ENCODE measurements at places on chromosomes 2 and 18.

DNA sequence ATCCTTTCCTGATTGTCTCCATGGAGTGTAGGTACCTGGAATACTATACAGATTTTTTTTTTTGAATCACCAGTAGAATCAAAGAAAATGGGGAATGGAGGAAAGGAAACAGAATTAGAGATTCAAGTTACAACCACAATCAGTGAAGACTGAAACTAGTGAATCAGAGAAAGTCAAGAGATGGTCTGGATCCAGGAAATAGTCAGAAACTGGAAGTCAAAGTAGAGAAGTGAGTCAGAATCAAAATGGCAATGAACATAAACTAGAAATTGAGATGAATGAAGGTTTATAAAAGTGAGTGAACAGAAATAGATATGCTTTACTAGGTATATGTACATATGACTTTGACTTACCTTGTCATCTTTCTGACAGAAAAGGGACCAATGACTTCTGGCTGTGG lies 579.0 kb downstream of the PLCL1 start:
- peak; percentile 13 for DNase-seq

DNA sequence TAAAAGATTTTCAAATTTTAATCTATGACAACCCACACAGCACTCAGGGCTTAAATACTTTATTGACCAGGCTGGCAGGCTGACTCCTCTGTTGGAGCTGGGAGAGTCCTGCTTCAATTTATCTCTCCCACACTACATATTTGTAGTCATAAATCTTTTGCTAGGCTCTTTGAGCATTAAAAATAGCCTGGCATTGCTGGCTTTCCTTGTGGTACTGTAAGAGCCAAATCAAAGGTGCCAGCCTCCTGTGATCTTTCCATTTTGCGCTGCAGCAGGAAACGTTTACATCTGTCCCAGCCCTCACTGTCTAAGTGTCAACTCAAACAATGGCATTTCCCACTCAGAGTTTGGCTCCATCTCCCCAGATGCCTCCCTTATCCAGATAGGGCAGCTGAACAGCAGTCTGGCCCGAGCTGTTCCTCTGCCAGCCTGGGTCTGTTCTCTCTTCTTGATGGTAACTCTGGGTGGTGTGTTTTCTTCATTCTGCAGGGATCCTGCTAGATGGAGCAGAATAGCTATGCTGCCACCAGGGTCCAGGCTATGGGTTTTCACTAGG lies 62.1 kb downstream of the LRRTM1 start:
- DNase-seq, result no peak

- no peak for DNase-seq
Observed at GRCh38 chr2:226380679-226381078, 418.9 kb downstream of the IRS1 start.

- DNase-seq, result peak; percentile 9
Observed at GRCh38 chr2:24937236-24937635, 17.2 kb upstream of the ADCY3 start.

DNA sequence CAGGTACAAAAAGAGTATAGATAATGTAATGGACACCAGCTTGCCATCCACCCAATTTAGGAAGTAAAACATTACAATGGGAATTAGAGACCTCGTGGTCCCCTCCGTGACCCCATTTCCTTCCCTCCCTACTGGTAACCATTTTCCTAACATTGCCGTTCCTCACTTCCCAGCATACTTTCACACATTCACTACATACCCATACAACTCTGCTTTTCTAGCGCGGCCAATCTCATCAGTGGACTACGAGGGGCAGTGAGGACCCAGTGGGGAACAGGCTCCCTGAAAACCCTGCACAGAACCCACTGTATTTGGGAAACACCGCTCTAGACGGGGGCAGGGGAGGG lies 1.1 kb downstream of the ENOSF1 start:
- DNase-seq, result no peak

DNA sequence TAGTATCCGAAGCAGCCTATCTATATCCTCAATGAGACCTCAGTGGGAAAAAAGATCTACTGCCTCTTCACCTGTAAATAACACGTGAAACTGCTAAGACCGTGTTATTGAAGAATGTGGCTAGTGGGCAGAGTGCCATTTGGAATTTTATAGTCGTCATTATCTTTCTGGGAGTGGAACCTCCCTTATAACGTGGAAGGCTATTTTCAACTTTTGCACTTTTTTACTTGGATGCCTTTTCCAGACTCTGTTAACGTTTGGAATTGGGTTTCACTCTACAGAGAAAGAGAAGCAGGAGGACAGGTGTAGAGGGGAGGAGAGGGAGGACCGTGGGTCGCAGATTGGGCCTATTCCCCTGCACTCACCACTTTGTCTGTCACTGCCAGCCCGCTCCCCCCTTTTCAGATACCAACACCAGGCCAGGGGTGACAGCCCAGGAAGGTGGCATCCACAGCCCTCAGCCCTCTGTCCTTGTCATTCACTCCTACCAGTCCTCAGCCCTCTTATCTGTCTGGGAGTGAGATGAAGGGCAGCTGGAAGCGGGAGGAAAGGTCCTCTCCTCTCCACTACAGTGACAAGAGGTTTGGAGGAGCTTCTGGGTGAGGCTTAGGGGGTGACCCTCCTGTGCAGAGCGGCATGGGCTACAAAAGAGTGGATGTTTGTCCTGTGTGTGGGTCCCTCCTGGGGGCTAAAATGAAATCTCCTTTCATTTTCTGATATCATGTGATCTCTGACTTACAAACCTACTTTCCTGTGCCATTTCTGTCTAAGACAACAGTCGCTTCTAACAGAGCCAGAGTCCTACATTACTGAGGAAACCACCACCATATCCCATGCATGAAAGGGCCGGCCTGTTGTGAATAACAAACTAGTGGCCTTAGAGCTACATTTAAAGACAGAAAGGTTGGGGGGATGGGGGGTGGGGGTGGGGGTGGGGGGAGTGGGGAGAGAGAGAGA lies 23.9 kb upstream of the CEP68 start:
- DNase-seq, result no peak

- no peak for DNase-seq
Observed at GRCh38 chr2:105409717-105410116, 10.9 kb upstream of the FHL2 start.

GRCh38 chr2:234973008-234973407 lies 21.2 kb downstream of the SH3BP4 start:
- DNase-seq, result no peak

DNA sequence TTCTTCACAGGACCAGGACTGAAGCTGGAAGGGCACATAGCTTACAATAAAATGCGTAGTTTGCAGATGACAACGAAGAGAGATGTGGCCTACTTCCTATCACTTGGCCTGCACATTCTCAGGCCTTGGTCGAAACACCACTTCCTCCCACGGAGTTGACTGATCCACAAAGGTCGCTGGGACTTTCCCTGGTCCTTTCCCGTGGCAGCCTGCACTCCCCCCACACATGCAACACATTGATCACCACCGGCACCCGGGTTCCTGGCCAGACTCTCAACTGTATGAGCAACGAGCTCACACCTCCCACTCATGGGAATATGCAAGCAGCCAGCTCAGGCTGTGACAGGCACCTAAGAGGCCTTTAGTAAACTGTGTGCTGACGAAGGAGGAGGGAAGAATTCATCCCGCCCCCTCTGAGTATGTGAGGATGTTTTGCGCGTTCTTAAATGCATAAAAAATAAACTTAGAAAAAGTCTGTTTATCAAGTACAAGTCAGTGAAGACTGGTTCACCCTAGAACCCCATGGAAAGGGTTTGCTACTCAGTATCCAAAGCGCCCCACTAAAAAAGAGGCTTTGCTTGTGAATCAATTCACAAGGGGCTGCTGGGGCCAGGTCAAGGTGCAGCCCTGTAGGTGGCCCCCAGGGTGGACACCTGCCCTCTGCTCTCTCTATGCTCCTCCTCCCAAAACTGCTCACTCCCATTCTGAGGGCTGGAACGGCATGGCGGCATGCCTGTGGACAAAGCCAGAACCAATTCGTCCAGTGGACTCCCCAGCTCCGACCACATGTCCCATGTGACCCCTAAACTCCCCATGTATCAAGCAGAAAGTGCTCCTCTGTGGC lies 154.3 kb downstream of the EIPR1 start:
- DNase-seq, result no peak

DNA sequence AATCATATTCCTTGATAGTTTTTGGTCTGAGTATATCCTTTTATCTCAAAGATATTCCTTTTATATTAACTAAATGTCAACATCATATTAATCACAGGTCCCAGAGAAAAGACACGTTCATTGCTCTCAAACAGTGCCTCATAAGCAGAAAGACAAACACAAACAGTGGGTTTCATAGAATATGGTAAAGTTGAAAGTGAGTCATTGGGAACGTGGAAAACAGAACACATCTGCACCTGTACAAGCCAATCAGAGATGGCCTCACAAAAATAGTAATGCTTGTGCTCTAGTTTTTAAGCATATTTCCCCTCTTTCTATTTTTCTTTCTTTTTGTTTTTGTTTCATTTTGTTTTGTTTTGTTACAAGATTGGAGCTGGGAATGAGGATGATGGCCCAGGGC lies 328.4 kb upstream of the MAP2 start:
- DNase-seq, result no peak

DNA sequence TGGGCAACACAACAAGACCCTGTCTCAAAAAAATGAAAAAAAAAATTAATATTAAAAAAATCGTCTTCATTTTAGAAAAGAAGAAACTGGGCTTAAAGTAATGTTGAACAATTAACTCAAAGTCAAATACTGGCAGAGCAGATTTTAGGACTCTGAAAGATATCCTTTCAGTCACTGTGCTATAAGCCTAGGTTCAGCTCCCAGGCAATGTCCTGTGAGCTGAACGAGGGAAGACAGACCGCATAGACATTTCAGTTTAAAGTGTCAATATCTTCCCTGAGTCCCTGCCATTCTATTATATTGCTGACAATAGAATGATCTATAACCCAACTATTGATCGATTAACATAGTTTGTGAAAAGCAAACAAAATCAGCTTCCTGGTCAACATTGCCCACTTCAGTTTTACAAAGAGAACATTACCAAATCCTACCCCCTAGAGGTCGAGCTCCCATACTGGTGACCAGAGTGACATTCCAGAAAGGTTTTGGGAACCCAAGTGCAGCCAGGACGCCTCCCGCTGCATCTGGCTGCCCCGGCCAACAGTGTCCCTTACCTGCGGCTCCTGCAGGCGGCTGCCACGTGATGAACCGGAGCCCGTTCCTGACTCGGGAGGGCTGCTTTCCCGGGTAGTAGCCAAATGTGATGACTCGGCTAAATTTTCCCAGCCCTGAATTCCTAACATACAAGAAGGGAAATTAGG lies 639 bp downstream of the MRO start:
- peak; percentile 21 for DNase-seq

- DNase-seq, result peak; percentile 79
Observed at GRCh38 chr2:10124538-10125045, 2.1 kb downstream of the RRM2 start.

GRCh38 chr2:133421516-133422324 lies 146.5 kb downstream of the NCKAP5 start:
- no peak for DNase-seq

- no peak for DNase-seq
Observed at GRCh38 chr2:191434072-191434471, 188.9 kb downstream of the MYO1B start.

DNA sequence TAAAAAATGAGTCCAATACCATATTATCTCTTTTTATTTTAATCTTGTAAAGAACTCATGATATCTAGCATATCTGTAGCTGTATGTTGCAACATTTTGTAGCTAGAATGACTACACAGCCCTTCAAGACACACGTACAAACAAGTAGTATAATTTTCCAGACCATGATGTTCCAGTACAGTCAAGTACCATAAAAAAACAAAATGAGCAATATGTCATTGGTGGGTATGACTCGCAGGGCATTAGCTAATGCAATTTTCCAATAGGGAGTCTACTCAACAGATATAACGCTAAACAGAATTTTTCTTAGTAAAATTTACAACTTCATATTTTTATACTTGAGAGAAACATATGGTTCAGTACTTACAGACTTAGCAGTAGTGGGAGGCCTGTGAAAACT lies 53.6 kb upstream of the UGP2 start:
- no peak for DNase-seq

- no peak for DNase-seq
Observed at GRCh38 chr2:56515399-56515798, 331.6 kb downstream of the CCDC85A start.

DNA sequence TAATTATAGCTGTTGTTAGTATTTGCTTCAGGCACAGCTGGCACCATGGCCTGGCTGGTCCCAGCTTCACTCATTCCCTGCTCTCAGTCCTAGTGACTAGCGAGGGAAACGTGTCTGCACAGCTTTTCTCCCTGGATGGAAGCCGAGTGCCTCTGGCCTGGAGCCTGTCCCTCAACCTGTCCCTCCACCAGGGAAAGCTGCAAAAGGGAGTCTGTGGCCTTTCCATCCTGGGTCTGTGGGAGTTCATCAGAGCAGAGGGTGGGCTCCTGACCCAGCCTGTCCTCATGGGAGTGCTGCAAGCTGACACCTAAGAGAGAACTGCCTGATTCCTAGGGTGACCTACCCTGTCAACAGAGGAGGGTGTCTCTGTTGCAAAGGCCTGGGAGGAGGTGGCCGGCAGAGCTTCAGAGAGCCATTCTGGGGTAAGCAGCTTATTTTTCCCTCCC lies 118.3 kb downstream of the CAPN13 start:
- DNase-seq, result no peak

DNA sequence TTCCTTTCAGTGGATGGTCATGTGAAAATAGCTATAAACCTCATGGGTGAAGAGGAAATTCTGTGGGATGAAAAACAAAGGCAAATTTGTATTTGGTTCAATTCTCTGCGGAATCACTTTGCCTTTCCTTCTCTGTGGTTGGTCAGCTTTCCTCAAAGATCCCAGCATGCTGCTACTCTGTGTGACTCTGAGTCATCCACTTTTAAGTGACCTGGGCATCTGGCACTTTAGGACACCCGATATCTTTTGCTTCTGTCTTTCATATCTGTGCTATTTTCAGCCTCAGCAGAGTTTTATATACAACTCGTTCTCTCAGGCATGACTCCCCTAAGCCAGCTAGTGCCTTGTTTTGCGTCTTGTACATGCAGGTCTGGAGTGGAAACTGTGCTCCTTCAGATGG lies 217.0 kb upstream of the PIEZO2 start:
- DNase-seq, result peak; percentile 21

GRCh38 chr2:235373171-235373570 lies 120.7 kb upstream of the AGAP1 start:
- DNase-seq, result no peak

- no peak for DNase-seq
Observed at GRCh38 chr18:79556829-79557585, 122.6 kb upstream of the CTDP1 start.

DNA sequence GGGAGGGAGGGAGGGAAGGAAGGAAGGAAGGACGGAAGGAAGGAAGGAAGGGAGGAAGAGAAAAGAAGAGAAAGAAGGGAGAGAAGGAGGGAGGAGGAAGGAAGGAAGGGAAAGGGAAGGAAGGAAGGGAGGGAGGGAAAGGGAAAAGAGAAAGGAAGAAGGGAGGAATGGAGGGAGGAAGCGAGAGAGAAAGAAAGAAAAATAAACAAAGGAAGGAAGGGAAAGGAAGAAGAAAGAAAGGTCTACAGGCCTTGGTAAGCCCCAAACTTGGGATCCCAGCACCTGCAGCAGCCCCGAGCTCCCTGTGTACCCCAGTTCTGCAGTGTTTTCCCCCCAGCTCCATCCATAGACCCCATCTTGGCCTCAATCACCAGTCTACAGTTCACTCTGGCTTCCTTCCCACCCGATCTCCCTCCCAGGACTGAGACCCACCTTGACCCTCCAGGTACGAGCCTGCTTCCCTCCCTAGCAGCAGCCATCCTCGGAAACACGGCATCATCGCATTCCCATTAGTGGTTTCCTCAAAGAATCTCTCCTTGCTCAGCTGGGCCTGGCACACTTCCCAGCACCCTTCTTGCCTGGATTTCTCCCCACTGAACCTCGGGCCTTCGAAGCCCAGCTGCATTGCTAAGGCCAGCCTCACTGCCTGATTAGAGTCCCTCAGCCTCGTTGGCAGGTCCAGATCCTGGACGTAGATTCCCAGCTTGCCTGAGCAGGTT lies 46.1 kb upstream of the SH3BP4 start:
- no peak for DNase-seq

Data from OCI-M1 (cell line).